ENCODE measurements at places on chromosomes 16 and 17.

DNA sequence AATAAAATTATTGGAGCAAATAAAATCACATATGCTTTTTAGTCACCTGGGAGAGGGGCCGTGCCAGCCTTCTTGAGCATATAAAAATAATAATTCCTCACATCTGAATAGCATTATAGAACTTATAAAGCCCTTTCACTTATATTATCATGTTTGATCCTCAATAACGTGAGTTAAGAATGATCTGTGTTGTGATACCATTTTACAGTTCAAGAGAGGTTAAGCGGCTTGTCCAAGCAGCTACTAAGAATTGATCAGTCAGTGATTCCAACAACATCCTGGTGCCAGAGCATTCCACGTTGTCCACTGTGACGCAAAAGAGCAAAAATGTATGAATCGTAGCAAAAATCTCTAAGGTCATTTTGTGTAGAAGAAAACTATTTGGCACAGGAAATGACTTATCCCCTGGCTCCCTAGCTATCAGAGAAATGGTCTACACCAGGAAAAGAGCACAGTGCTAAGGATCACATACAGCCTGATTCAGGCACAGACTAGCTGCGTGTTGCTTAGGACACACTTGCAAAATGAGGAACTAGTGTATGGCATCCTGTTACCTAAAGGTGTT is 33.0 kb downstream of the ANKFN1 start:
- no peak for DNase-seq

DNA sequence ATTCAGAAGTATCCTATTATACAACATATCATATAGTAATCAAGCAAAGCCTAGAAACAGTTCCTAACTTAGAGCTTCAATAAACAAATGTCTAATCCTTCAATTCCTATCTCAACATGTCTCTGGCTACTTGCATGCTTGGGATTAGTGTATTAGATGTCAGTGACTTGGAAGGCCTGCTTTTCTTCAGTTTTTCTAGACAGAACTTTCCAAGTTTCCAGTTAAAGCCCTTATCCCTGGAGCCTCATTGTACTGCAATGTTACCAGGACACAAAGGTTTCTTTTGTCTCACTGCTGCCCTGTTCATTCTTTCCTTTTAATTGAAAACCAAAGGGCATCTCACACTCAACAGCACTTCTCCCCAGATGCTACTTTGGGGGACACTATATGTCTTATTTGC is 16.5 kb downstream of the PSME3IP1 start:
- DNase-seq = no peak

DNA sequence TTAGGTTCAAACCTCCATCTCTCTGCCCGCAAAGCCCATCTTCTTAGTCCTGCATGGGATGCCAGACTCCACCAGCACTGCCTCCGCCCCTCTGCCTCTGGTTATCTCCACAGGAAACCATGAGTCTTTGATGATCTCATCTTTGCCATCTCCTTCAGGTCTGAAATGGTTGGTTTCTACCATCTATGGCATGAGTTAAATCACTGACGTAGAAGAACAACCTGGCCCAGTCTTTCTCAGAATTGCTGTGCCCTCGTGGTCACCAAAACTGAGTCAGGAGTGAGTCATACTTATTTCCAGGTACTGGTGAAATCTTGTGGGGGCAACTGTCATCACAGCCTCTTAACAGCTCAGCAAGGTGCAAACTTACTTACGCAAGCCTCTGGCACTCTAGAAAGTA is 468.7 kb upstream of the C16orf82 start:
- no peak for DNase-seq

- no peak for DNase-seq
These were observed 246.1 kb downstream of the HS3ST3B1 start for GRCh38 chr17:14547016-14547415.

GRCh38 chr17:78475211-78475610 is 96.8 kb downstream of the PGS1 start:
- no peak for DNase-seq

- DNase-seq = no peak
These were observed 155.7 kb downstream of the CCDC182 start for GRCh38 chr17:57589151-57590034.

DNA sequence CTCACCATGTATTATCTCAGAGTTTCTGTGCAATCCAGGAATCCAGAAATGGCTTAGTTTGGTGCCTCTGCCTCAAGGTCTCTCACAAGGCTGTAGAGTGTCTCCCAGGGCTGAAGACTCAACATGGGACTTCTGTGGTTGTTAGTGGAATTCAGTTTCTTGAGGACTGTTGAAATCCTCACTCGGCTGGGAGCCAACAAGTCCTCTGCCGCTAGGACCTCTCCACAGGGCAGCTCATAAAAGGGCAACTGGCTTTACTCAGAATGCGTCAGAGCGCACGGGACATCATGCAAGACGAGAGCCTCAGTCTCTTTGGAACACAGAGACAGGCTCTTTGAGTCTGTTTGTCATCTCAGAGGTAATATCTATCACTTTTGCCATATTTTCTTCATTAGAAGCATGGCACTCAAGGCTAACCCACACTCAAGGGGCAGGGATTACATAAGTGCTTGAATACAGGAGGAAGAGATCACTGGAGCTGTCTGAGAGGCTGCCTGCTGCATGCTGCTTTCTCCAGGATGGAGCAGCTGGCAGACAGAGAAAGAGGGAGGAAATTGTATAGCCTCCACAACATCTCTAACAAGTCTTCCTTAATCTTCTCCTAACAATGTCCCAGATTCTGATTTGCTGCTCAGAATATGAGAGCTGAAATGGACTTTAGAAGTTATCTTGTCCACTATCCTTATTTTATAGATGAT is 97.5 kb upstream of the ASIC2 start:
- DNase-seq = no peak

- no peak for DNase-seq
These were observed 1.0 kb downstream of the TELO2 start for GRCh38 chr16:1494129-1494640.

GRCh38 chr16:12429756-12430155 is 373.9 kb downstream of the CPPED1 start:
- no peak for DNase-seq

DNA sequence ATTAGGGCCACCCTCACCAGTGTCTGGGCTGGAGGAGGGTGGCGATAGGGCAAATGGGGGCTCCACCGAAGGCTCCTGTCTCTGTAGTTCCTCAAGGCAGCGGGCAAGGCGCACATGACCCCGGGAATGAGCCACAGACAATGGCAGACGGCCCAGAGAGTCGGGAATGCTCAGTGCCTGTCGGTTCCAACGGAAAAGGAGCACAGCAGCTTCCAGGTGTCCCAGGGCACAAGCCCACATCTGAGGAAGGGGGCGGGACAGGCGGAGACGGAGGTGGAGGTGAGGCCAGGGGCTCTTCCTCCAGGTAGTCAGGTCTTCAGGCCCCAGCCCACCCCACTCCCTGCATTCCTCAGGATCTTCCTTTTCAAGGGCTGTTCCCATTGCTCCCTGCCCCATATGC is 5.1 kb upstream of the SPAG7 start:
- no peak for DNase-seq

GRCh38 chr17:33949100-33949499 is 306.0 kb upstream of the CCL2 start:
- no peak for DNase-seq

GRCh38 chr16:55711959-55712876 is 56.4 kb downstream of the SLC6A2 start:
- DNase-seq = peak; percentile 49

DNA sequence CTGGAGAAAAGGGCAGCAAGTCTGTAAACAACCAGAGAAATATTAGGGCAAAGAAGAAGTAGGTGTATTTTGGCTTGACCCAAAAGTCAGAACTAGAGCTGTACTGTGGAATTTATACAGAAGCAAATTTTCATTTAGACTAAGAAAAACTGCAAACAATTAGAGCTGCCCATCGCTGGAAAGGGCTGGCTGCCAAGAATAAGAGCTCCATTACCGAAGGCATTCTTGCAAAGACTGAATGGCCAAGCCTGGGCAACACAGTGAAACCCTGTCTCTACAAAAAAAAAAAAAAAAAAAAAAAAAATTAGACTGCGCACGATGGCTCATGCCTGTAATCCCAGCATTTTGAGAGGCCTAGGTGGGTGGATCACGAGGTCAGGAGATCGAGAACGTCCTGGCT is 53.9 kb upstream of the TMC5 start:
- DNase-seq = no peak

GRCh38 chr17:17207998-17208397 is 1.9 kb upstream of the PLD6 start:
- no peak for DNase-seq

DNA sequence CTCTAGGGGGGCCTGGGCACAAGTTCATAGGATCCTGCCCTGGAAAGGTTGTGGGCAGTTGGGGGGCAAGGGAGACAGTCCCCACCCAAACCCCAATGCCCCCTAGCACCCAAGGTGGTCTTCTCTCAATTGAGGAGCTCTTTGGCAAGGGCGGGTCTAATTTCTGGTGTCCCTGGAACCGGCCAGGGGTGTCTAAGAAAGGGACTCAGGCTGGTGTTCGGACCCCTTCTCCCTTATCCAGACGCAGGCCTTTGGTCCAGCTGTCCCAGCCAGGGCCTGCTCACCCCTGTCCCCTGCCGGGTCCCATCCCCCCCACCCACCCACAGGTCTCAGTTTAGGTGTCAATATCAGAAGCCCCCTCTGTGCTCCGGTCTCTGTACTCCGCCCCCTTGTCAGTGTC is 860 bp upstream of the ARHGDIG start:
- DNase-seq = no peak

- no peak for DNase-seq
These were observed 10.0 kb upstream of the NOS2 start for GRCh38 chr17:27810211-27810901.

- no peak for DNase-seq
These were observed 16.1 kb downstream of the GDE1 start for GRCh38 chr16:19505600-19506303.

- DNase-seq = no peak
These were observed 24.5 kb downstream of the SOCS1 start for GRCh38 chr16:11231367-11231970.

All from substantia nigra (tissue), 51 donors.